ENCODE measurements at places on chromosomes 5 and 9. TPM values are rescaled to one million over a fixed set of nuclear protein-coding genes. Genes with fewer than 3 reads are reported as not detected.
A peak's percentile ranks its signal among the peaks of the same experiment; 100 is the strongest.

- no peak for DNase-seq
These were observed 4.9 kb downstream of the IRX2 start for GRCh38 chr5:2746561-2747032.

GRCh38 chr9:15824310-15824709 is 271.5 kb downstream of the CCDC171 start:
- DNase-seq = no peak

PPP3R2 gene
- total RNA-seq = not detected

- DNase-seq = no peak
These were observed 98.3 kb downstream of the F2RL2 start for GRCh38 chr5:76524868-76525267.

DNA sequence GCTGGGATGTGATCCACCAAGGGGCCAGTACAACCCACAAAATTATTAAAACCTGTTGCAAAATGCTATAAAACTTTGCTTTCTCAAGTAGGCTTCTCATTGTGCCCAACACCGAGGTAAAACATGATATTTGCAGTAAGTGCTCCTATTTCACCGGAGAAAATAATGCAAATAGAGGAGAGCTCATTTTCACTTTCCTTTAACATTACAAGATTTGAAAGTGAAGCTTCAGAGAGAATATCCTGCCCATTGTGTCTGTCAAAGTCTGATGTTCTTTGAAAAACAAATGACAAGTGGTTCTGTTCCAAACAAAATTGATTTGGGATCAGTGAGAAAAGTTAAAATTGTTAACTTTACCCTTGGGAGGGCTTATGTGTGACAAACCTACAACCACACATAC is 287.1 kb downstream of the KCNN2 start:
- no peak for DNase-seq

GRCh38 chr9:86126998-86127972 is 27.9 kb upstream of the GOLM1 start:
- DNase-seq = peak; percentile 75

- no peak for DNase-seq
These were observed 19.1 kb upstream of the SH3PXD2B start for GRCh38 chr5:172473427-172473826.

DNA sequence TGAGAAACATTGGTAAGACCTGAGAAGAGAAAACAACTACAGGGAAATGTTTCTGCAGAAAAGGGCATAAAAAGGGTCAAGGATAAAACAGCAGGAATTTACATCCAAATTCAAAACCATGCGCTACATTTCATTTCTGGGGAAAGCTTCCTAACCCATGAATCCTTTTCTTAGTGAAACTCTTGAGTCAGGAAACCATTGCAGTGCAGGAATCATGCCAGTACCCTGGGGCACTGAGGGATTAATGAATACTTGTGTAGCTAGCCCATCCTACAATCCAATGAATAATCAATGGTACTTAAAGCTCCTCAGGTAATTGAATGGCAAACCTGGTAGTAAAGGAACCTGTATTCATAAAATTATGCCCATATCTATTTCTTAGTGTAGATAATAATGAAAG is 580.5 kb downstream of the TLE1 start:
- DNase-seq = no peak

- DNase-seq = no peak
These were observed 14.1 kb downstream of the UBE2D2 start for GRCh38 chr5:139575313-139575646.

DNA sequence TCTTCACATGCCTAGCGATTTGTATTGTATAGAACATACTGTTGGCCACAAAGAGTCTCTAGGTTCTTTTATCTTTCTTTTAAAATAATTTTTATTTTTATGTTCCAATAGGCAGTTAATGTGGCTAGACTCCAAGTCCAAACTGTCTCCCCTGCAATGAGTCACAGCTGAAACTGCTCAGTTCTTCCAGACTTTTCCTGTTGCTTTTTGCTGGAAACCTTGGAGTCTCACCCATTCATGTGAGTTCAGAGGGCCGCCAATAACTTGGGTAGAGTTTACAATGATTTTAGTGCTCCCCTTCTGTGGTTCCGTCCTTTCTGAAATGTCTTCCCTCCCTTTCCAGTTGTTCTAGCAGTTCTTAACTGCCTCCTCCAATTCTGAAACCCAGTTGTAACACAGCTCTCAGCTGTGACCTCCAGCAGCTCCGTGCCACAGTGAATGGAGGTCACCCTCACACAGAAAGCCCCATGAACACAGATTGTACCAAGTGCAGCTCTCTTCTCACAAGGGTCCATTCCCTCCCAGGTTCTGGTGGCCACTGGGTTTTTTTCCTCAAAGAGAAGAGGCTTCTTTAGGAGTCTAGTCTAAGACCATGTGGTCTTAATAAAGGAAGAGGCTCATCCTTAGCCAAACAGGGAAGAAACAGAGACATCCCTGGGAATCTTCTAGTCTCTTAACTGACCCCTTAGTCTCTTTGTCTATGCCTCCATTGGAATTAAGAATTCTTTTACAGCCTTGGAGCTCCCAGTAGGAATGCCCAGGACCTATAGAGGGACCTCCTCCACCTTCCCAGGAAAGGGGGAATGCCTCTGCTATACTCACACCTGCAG is 198.5 kb downstream of the SPOCK1 start:
- no peak for DNase-seq

- DNase-seq = no peak
These were observed 83.9 kb downstream of the RIC1 start for GRCh38 chr9:5712651-5713390.

BTNL3 gene
- not detected for total RNA-seq

GRCh38 chr5:55300890-55301289 is 6.6 kb downstream of the DHX29 start:
- DNase-seq = no peak

GRCh38 chr5:113187906-113188305 is 211.3 kb downstream of the DCP2 start:
- no peak for DNase-seq

- DNase-seq = no peak
These were observed 81.3 kb downstream of the OSTF1 start for GRCh38 chr9:75169623-75170022.

DNA sequence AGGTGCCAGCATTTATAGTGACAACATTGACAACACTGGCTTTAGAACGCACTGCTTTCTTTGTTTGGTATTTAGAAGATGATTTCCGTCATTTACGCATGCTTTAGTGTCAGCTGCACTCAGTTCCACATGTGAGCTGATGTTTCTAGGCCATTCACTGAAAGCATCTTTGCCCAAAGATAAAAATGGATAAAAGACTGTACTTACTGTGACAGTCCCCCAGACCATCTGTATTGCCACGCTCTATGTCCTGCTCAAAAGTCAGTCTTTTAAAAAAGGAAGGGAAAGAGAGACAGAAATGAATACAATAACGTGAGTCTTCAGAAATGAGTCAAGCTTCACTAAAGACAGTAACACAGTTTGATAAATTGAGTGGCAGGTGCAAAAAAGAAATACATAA is 99.3 kb downstream of the SEMA6A start:
- no peak for DNase-seq

- no peak for DNase-seq
These were observed 166.8 kb upstream of the IER5L start for GRCh38 chr9:129344641-129345495.

DNA sequence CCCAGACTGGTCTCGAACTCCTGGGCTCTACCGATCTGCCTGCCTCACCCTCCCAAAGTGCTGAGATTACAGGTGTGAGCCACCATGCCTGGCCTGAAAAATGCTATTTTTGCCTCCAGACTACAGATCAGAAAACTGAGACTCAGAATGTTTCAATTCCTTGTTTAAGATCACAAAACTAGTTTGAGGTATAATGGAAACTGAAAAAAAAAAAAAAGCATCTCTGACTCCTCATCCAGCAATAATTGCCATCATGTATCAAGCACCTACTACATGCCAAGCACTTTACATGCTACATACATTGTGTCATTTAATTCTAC is 35.6 kb downstream of the PLAC8L1 start:
- no peak for DNase-seq

- peak; percentile 8 for DNase-seq
These were observed 51.1 kb downstream of the AHRR start for GRCh38 chr5:372556-372995.

GRCh38 chr9:11595756-11596155 is 983.0 kb upstream of the PTPRD start:
- no peak for DNase-seq

DNA sequence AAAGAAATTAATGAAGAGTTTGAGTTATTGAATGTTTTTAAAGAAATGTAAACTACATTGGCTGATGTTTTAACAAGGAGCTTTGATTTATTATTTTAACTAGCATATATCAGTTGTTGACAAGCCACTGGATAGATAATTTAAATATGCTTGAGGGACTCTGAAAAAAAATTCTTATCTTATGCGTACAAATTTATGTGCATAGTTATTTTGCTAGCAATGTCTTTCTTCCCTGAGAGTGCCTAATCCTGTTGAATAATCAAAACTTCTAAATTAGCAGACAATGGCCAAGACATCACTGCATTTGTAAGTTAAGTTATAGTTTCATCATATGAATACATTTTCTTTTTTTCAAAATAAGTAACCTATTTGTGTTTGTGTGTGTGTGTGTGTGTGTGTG is 342.3 kb downstream of the MED10 start:
- DNase-seq = no peak

ARL14EPL gene
- not detected for total RNA-seq

GRCh38 chr9:7173139-7173538 is 415.4 kb downstream of the KDM4C start:
- DNase-seq = no peak

DNA sequence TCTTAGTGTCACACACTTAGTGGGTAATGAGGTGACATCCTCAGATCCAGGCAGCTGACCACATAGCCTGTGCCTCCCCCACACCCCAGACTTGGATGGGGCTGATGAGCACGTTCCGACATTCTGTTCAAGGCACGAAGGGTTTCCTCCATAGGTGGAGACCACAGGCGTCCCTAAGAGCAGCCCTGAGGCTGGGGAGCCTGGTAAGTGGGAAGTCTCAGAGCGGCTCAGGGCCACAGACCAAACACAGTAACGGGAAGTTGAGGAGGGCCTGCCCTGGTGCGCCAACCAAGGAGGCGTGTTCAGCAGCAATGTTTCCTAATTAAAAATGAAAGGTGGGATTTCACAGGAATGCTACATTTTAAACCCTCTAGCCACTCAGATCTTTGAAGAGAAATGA is 102.3 kb upstream of the PHYKPL start:
- no peak for DNase-seq

- peak; percentile 29 for DNase-seq
These were observed 2.1 kb downstream of the CCNO start for GRCh38 chr5:55231029-55231918.

GRCh38 chr9:124818431-124819281 is 34.6 kb upstream of the WDR38 start:
- no peak for DNase-seq

DNA sequence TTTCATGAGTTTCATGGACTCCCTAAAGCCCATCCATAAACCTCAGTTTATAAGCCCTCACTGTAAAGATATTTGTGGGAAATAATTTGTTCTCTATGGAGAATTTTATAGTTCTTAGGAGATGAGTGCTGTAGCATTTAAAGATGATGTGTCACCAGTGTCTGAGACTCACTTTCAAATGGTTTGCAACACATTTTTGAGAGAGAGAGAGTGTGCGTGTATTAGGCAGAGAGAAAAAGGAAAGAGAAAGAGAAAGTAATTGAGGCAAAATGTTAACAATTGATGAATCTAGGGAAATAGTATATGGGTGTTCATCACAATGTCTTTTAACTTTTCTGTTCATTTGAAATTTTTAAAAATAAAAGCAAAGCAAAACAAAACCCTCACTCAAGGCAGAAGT is 479.0 kb downstream of the ZSWIM6 start:
- no peak for DNase-seq

GRCh38 chr5:91361790-91362189 is 21.3 kb downstream of the ARRDC3 start:
- DNase-seq = no peak

DNA sequence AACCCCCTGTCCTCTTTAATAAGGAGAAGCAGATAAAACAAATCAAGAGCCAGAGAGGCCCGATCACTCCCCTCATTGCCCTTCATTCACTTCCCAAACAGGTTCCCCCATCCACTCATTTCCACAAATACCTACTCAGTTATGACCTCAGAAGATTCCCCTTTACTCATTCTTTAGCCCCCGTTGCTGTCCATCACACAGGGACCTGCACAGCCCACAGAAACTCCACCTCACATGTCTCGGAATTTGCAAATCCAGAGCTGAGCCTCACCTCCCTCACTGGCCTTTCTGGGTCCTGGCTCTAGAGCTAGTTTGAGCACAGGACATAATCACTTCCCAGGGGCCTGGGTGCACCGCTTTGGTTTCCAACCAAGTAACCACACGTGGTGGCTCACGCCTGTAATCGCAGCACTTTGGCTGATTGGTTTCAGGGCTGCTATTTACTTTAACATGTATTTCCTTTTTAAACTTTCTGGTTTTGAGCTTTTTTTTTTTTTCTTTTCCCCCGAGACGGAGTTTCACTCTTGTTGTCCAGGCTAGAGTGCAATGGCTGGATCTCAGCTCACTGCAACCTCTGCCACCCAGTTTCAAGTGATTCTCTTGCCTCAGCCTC is 17.8 kb downstream of the ATP6V0E1 start:
- no peak for DNase-seq

DNA sequence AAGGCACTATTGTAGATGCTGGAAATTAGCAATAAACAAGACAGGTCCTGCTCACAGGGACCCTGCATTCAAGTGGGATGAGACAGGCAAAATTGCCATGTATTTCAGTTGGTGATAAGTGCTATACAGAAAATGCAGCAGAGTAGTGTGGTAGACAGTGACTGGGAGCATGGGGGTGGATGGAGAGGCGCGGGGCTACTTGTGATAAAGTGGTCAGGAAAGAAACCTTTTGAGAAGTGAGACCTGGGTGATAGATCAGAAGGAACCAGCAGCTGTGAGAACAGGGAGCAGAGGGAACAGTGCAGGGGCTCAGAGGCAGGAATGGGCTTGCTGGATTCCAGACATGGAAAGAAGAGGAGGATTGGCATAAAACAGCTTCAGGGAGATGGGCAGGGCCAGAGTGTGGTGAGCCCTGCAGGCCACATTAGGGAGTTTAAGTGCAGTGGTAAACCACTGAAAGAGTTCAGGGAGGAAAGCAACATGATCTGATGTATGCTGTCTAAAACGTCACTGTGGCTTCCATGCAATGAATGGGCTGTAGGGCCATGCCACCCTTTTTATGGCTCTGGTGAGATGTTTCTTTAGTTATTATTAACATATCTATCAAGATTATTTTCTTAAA is 7.3 kb downstream of the CRHBP start:
- no peak for DNase-seq

DNA sequence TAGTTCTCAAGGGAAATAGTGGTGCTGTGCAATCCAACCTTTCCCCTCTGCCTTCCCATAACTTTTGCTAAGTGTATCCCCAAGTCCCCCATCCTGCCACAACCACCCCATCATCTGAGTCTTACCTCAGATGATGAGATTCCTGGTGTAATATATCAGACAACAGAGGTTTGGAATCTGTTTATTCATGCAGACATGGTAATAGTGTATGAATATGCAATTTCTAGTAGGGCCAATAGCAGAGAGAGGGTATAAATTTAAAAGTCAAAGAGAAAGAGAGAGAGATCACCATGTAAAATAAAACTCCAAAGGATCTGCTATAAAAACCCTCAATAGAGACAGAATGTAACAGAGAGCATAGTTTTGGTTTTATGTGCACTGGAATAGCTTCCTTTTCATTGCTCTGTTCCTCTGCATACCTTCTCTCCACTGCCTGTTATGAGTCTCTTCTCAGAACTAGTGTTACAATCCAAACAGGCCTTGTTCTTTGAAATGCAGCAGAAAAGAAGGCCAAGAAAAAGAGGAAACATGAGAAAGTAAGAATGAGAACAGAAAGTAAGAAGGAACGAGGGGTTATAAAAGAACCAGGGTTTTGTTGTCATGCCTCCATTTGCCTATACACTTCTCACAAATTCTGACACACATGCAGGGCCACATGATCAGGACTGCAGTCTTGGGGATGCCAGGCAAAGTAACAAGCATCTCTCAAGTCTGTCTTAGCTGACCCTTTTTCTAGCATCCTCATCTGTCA is 278.0 kb downstream of the CETN3 start:
- DNase-seq = no peak

All from progenitor cell of endocrine pancreas (in vitro differentiated cells).